Thymus (tissue), 14 donors: ENCODE measurements at places on chromosomes 16 and 17.

DNA sequence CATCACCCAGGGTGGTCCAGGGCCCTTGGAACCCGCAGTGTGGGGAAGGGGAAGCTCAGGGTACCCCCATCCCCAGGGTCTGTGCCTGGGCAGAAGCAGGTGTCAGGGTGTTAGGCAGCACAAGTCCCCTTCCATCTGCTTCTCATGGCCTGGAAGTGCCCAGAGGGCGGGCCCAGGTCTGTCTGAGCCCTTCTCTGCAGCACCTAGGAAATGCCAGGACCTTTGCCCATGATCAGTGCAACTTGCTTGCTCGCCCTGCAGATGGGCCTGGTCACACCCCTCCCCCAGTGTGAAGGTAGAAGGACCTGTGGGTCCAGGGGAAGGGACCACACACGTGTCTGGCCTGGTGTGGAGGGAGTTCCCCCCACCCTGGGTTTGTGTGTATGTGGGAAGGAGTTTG lies 157.5 kb upstream of the CDC42EP4 start:
- no peak for DNase-seq

DNA sequence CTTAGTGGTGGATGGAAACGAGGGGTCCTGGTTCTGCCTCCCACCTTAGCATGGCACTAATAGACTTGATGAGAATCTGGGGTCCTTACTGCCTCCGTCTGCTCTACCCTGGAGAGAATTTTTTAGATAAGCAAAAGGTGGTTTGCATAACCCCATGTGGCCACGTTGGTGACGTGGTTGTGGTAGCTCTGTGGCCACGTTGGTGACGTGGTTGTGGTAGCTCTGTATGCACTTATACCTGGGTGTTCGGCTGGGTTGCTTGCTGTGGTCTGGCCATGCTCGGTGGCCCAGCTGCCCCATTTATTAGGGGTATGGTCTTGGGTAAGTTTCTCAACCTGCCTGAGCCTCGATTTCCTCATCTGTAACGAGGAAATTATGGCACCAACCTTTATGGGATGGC lies 13.0 kb downstream of the SPIRE2 start:
- no peak for DNase-seq

GRCh38 chr17:60445144-60445543 lies 22.9 kb downstream of the CHCT1 start:
- DNase-seq, result no peak

DNA sequence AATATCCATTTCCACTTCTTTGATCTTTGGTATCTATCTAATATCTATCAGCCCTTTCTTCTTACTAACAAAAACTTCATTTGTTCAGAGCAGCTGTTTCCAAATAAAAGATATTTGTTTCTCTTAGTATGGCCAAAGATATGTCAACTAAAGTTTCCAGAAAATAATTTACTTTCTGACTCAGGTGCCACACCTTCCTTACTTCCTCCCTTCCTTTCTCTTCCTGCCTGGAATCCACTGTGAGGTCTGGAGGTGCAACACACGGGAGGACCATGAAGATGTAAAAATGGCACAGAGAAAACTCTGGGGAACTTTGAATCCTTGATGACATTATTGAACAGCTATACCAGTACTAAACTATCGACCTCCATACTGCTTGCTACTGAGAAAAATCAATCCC lies 14.0 kb downstream of the MED13 start:
- DNase-seq, result no peak

DNA sequence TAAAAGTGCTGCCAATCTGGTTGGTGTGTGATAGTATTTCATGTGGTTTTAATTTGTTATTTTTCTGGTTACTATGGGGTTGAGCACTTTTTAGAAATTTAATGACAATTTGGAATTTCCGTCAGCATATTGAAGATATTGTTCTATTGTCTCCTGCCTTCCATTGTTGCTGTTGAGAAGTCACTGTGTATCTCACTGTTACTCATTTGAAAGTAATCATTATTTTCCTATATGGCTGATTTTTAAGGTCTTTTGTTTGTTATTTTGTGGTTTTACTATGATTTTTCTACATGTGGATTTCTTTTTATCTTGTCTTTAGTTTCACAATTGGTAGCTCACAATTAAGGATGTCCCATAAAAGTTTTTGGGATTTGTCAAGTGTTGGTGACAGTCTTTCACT lies 8.2 kb downstream of the KRT26 start:
- DNase-seq, result no peak

- no peak for DNase-seq
Observed at GRCh38 chr17:75267153-75267410, 3.9 kb downstream of the MIF4GD start.

DNA sequence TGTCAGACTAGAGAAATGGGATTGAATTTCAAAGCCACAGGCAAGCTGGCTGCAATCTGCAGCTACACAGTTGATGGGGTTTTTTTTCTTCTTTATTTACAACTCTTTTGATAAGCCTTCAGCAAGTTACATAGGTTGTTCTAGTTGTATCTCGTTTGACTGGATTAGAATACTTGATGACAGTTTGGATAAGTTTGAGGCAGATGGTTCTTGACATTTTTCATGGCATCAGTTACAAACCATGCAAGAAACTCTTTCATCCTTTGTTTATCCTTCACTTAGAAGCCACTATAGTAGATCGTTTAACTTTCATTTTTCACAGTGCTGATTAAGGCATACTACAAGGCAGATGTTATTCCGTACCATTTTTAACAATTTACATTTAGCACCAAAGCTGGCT lies 238.9 kb downstream of the TOX3 start:
- DNase-seq, result no peak

DNA sequence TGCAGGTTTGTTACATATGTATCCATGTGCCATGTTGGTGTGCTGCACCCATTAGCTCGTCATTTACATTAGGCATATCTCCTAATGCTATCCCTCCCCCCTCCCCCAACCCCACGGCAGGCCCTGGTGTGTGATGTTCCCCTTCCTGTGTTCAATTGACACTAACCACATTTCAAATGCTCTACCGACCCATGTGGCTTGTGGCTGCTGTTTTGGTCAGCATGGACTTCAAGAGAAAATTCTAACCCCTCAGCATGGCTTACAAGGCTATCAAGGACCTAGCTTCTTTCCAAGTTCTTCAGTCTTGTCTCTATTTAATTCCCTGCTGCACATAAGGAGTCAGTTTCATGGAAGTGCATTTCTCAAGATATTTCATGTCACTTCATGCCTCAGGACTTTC lies 52.9 kb downstream of the MMD start:
- no peak for DNase-seq

GRCh38 chr17:39118674-39119419 lies 32.6 kb downstream of the PLXDC1 start:
- no peak for DNase-seq

DNA sequence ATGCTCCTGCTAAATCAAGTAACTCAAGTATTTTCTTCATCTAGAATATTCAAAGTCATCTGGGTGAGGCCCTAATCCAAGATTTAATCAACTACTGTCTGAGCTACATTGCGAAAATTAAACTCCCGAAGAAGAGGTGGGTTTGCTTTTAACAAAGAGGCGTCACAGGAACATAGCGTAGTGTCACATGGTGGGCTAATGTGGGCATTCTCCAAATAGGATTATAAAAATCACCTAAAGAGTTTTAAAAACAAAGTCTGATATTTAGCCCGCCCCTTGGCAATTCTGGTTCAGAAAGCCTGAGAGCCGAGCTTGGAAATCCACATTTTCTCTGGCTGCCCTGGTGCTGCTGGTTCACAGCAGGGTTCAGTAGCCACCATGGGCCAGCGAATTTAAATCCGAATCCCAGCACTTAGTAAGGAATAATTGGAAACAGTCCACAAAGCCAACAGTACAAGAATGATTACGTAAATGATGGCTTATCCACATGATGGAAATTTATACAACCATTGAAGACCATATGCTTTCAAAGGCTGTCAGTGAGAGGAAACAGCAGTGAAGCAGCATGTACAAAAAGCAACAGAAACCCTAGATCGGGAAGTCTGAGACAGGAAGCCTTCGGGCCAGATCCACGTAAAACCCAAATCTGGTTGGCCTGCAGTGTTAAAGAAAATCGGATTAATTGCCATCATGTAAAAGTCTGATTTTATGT lies 8.8 kb downstream of the PMM2 start:
- no peak for DNase-seq

GRCh38 chr16:29650771-29651170 lies 12.3 kb upstream of the SPN start:
- DNase-seq, result no peak

GRCh38 chr17:17022456-17022855 lies 19.8 kb upstream of the MPRIP start:
- no peak for DNase-seq

- DNase-seq, result no peak
Observed at GRCh38 chr16:29844575-29845331, 18.3 kb downstream of the CDIPT start.
